ENCODE measurements at places on chromosomes 11 and 22. TPM values are rescaled to one million over a fixed set of nuclear protein-coding genes. Genes with fewer than 3 reads are reported as not detected.

- no peak for DNase-seq
These were observed 130.0 kb upstream of the NTM start for GRCh38 chr11:131240421-131240820.

Gene RAB36
- 8.8 TPM for total RNA-seq

- no peak for DNase-seq
These were observed 36.8 kb upstream of the ZBED5 start for GRCh38 chr11:10894666-10895065.

- peak; percentile 37 for DNase-seq
These were observed 3.0 kb upstream of the SWAP70 start for GRCh38 chr11:9660886-9661285.

GRCh38 chr11:130549393-130549999 is 101.1 kb downstream of the ADAMTS15 start:
- DNase-seq: peak; percentile 29

- DNase-seq: no peak
These were observed 73.3 kb upstream of the ALX4 start for GRCh38 chr11:44383246-44383645.

DNA sequence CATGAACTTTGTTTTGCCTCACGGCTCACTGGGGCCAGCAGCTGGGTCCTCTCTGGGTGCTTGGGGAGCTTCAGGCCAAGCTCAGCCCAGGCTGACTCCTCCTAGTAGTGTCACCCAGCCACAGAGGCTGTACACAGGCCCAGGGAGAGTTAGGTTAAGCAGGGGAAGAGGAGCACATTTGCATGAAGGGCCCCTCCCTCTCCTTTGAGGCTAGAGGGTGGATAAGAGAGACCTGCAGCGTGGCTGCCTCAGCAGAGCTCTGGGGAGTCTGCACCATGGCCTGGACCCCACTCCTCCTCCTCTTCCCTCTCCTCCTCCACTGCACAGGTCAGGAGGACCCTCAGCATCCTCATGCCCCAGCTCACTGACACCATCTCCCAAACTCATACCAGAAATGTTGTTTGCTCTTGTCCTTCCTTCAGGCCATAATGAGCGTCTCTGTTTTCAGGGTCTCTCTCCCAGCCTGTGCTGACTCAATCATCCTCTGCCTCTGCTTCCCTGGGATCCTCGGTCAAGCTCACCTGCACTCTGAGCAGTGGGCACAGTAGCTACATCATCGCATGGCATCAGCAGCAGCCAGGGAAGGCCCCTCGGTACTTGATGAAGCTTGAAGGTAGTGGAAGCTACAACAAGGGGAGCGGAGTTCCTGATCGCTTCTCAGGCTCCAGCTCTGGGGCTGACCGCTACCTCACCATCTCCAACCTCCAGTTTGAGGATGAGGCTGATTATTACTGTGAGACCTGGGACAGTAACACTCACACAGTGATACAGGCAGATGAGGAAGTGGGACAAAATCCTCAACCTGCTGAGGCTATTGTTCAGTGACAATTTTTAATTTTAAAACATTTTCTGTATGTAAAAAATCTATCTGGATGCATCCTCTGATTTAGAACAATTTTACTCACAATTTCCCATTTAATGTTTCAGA is 82.4 kb upstream of the VPREB1 start:
- DNase-seq: no peak

GRCh38 chr11:11979488-11980117 is 28.8 kb downstream of the DKK3 start:
- DNase-seq: peak; percentile 33

DNA sequence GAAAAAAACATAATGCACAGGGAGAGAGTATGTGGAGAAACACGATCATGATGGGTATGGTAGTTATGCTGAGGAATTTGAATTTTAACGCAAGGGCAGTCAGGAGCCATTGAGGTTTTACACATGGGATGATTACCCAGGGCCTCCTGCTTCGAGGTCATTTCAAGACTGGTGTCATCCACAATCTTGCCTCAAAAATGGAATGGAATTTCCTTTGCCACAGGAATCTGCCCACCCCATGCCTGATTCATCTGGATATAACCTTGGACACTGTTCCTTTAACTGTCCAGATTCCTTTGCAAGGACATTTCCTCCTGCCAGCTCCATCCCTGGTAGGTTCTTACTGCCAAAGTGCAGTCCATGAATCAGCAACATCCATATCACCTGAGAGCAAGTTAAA is 655.9 kb upstream of the TENM4 start:
- DNase-seq: peak; percentile 30

Gene MED15
- total RNA-seq: 122 TPM

Gene OR2AG1
- not detected for total RNA-seq

- no peak for DNase-seq
These were observed 1.7 kb downstream of the ANKRD13D start for GRCh38 chr11:67290801-67291200.

Gene OR51B2
- not detected for total RNA-seq

DNA sequence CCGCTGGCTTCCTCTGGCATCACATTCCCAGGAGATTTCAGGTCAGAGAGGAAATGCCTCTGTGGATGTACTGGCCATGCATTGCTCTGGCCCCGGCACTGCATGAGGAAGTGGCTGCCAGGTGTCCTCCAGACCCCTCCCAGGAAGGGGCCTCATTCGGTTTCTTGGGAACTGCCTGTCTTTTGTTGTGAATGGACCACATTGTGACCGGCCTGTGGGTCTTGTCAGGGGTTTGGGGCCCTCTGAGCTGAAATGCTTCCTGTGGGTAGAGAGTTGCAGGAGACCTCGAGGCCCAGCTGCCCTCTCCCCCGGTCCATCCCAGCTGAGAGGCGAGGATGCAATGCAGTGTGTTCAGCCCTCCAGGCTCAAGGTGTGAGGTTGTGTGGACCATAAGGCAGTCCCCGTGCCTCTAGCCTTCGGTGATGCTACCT is 18.8 kb upstream of the ST3GAL4 start:
- DNase-seq: no peak

GRCh38 chr11:60971520-60971919 is at the start of gene CD6:
Gene CD6, plus strand, starts transcription at chr11:60971680. Its CDS starts 186 bp downstream, at chr11:60971866.
- DNase-seq: no peak
